ENCODE measurements at places on chromosomes 3 and 15.

DNA sequence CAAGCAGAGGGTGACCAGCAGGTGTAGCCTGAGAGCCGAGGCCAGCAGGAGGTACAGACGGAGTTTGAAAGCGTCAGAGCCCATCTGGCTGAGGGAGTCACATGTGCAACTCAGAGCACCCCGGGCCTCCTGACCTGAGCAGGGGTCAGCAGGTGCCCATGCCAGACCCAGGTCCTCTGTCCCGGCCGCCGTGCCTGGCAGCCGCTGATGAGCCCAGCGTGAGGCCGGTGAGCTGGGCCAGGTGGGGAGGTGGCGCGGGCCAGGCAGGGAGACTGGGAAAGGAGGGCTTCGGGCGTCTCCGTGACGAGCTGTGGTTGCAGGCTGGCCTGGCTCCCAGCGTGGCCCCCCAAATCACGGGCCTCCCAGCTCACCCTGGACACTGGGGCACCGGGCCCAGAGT lies 130.9 kb downstream of the CHSY1 start:
- DNase-seq = no peak

- DNase-seq = no peak
These were observed 150.5 kb upstream of the LRRFIP2 start for GRCh38 chr3:37324850-37325321.

DNA sequence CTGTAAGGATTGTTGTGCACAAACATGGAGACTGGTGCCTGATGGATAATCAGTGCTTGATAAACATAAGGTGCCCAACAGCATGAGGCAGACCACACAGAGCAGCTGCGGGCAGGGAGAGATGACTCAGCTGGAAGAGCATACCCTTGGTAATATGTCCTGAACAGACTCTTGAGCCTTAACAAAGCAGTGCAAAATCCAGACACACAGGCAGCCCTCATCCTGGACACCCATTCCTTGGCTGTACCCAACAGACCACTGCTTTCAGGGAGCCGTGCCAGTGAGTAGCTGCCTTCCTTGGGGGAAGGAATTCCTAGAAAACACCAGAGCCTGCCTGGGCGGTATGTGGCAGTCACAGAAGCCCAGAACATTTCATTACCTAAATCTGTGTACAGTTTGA lies 156.2 kb downstream of the CLSTN2 start:
- no peak for DNase-seq

GRCh38 chr15:63305260-63305659 lies 27.9 kb downstream of the APH1B start:
- DNase-seq = no peak

- no peak for DNase-seq
These were observed 245.9 kb downstream of the NAALADL2 start for GRCh38 chr3:175105066-175105465.

Measured in H1 (cell line).